Urinary bladder (tissue), 4 donors: ENCODE measurements at places on chromosomes 2 and 18.

GRCh38 chr2:133461484-133461883 is 106.8 kb downstream of the NCKAP5 start:
- no peak for DNase-seq

- no peak for DNase-seq
Observed at GRCh38 chr2:28128281-28128950, 237.9 kb downstream of the BABAM2 start.

GRCh38 chr2:138421971-138422335 is 79.6 kb upstream of the SPOPL start:
- DNase-seq: no peak

DNA sequence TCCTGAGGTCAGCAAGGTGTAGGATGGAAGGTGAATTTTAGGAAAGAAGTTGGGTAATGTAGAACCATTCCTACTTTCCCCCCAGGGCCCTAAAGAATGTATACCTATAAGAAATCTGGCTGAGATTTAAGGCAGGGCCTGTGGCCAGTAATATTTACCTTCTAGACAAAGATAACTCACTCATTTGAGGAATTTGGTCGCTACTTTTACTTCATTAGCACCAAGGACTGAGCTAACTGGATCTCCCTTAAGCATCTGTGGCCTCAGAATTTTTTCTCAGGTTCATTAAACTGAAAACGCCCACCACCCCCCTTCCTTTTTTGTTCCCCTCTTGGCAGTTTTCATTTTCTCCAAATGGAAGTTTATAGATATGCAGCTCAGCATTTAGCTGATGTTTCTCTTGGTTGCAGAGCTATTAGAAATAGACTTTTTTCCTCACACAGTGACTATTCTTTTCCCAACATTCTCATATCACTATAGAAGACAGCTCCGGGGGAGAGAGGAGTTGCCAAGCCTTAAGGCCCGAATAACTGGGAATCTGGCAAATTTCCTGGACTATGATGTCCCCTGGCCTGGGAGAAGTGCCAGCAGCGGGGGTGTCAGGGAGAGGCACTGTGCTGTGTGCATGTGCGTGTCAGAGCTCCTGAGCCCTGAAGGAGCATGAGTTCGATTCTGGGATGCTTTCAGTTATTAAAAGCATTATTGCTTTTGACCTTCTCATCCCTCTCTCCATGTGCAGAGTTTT is 310.9 kb downstream of the PRKCE start:
- DNase-seq: peak; percentile 68

- DNase-seq: no peak
Observed at GRCh38 chr2:128748835-128749605, 430.4 kb upstream of the HS6ST1 start.

- DNase-seq: no peak
Observed at GRCh38 chr2:190214426-190215194, 105.0 kb downstream of the HIBCH start.

- DNase-seq: no peak
Observed at GRCh38 chr2:134482131-134482723, 228.4 kb downstream of the MGAT5 start.

GRCh38 chr18:26721854-26722564 is 143.5 kb downstream of the AQP4 start:
- no peak for DNase-seq

GRCh38 chr2:201116115-201116958 is at the start of gene CFLAR:
CFLAR (plus strand) TSS chr2:201116164; CDS start chr2:201129866, 13,702 bp downstream.
- DNase-seq: peak; percentile 53

DNA sequence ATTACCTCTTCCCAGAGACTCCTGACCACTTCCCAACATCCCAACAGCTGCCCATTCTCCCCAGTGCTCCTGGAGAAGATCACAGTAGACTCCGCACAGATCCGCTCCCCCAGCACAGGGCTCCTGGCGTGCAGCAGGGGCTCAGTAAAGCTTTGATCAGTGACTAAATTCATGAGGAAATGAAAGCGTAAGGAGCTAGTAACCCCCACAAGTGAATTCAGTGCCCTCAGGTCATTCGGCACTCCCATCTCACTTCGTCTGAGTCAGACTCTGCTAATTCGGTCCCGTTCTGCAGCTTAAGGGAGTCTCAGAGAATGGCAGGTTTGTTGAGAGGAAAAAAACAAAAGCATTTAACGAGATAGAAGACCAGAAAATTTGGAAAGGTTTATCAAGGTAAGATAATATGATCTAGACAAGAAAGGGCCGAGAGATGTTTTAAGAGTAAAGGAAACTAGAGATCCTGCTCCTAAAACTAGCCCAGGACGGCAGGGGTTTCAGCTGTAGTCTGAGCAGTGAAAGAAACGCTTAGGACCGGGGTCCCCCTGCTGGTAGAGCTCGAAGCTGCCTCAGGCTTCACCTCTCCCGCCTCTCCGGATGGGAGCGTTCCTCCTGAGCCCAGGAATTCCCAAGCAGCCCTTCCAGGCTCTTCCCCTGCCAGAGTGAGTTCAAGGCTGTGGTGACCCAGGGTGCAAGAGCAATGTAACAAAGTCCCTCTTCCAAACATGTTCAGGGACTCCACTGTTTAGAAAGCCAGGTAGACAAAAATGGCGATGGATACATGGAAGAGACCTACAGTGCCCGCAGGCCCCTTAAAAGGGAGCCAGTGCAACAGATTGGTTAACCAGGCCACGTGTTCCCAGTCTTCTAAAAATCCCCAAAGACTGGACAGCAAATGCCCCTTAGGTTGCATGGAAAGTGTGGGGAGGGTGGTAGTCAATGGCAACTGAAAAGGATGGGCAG is 127.3 kb downstream of the DNER start:
- no peak for DNase-seq

- no peak for DNase-seq
Observed at GRCh38 chr2:104321796-104322349, 532.0 kb upstream of the POU3F3 start.

GRCh38 chr18:10047237-10047636 is 133.4 kb downstream of the VAPA start:
- DNase-seq: no peak

DNA sequence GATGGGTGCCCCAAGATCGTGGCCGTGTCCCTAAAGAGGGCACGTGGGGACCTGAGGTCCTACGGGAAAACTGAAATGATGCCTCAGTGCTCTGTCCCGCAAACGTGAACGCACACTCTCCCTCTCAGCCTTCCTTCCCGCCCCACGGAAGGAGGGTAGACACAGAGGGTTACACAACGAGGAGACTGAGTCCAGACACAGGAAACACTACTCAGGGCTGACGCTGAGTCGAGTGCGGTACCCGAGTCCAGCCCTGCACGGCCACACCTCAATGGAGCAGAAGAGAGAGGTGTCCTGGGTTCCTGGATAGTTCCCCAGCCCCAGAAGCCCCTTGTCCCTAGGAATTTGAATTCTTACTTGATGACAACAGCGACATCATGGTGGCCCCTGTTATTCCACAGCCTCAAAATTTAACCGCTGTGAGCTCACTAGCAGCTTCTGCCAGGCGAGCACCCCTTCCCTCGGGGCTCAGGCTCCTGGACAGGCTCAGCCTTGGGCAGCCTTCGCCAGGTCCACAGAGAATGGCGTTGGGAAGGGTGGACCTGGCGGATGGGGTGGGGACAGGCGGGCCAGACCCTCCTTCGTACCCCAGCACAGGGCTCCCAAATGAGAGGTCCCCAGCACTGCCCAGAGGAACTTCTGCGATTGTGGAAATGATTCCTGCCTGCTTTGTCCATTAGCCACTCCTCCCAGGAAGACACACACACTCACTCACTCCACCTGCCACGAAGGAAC is 980 bp upstream of the RNPEPL1 start:
- DNase-seq: no peak

GRCh38 chr2:236309669-236310029 is 45.4 kb upstream of the ASB18 start:
- no peak for DNase-seq

GRCh38 chr18:61581578-61582201 is 248.5 kb downstream of the CDH20 start:
- DNase-seq: peak; percentile 59
